Lung (tissue), 17 donors: ENCODE measurements at places on chromosomes 6 and 20. TPM values are rescaled to one million over a fixed set of nuclear protein-coding genes. Genes with fewer than 3 reads are reported as not detected.

- no peak overlapping the region for H3K27ac ChIP-seq
- H3K27me3 ChIP-seq, result no peaks in the 10 kb centered on the region
- DNase-seq, result no peak
- no peaks in the 10 kb centered on the region for H3K36me3 ChIP-seq
- H3K4me1 ChIP-seq, result no peaks in the 10 kb centered on the region
- H3K4me3 ChIP-seq, result no peak overlapping the region
These were observed 124.8 kb downstream of the SH3BGRL2 start for GRCh38 chr6:79755967-79756366.

DNA sequence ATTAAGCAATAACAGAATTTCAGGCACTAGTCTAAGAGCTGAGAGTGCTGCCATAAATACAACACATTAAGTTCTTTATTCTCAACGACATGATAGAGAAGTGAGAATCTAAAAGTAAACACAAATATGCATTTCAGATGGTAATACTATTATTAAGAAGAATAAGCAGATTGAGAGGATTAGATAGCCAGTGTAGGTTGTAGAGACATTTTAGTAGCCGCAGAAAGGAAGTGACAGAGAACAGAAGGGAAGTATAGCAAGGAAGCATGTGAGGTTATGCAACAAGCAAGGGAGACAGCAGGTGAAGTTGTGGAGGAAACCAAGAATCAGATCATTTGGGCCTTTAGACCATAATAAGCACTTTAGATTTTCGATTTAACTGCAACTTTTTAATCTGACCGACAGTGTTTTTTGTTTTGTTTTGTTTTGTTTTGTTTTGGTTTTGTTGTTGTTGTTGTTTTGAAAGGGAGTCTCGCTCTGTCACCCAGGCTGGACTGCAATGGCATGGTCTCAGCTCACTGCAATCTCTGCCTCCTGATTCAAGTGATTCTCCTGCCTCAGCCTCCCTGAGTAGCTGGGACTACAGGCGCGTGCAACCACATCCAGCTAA lies 737.0 kb upstream of the ADGRB3 start:
- no peak for DNase-seq
- no peaks in the 10 kb centered on the region for H3K4me1 ChIP-seq
- H3K4me3 ChIP-seq, result no peak overlapping the region
- H3K27ac ChIP-seq, result no peak overlapping the region

The ADGRF4 gene
- polyA plus RNA-seq, result 0.16 TPM

DNA sequence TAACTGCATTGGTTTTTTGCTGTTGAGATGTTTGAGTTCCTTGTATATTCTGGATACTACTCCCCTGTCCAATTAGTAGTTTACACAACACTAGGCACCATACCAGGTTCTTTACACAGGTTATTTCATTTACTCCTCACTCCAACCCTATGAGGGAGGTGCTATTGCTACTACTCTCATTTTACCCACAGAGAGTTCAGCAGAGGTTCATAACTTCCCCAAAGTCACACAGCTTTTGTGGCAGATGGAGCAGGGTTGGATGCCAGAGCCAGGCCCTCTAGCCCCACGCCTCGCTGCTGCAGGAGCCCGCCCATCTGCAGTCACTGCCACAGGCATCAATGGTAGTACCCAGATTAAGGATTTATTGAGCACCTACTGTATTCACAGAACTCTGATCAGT lies 61.7 kb upstream of the MAP3K4 start:
- no peak overlapping the region for H3K4me3 ChIP-seq
- H3K36me3 ChIP-seq, result no peaks in the 10 kb centered on the region
- no peaks in the 10 kb centered on the region for H3K27me3 ChIP-seq
- no peaks in the 10 kb centered on the region for H3K4me1 ChIP-seq
- DNase-seq, result no peak
- H3K27ac ChIP-seq, result no peak overlapping the region

- H3K36me3 ChIP-seq, result no peaks in the 10 kb centered on the region
- no peaks in the 10 kb centered on the region for H3K4me1 ChIP-seq
- H3K27ac ChIP-seq, result no peak overlapping the region
- no peak overlapping the region for H3K4me3 ChIP-seq
- no peaks in the 10 kb centered on the region for H3K27me3 ChIP-seq
These were observed 102.5 kb downstream of the GRM4 start for GRCh38 chr6:34043359-34043758.

GRCh38 chr20:8400486-8400885 lies 268.4 kb downstream of the PLCB1 start:
- no peaks in the 10 kb centered on the region for H3K27me3 ChIP-seq
- H3K27ac ChIP-seq, result no peak overlapping the region
- H3K4me3 ChIP-seq, result no peak overlapping the region
- no peaks in the 10 kb centered on the region for H3K36me3 ChIP-seq

GRCh38 chr6:49531774-49532569 lies 18.5 kb upstream of the C6orf141 start:
- H3K4me3 ChIP-seq, result no peak overlapping the region
- H3K27ac ChIP-seq, result no peak overlapping the region
- DNase-seq, result peak; percentile 82
- H3K4me1 ChIP-seq, result no peaks in the 10 kb centered on the region
